Activated CD4-positive, alpha-beta T cell treated with anti-CD3 and anti-CD28 coated beads, Interleukin-2, amount 10 ng/mL, durations not matched to agents 7 days and 5 days (primary cell): ENCODE measurements at places on chromosomes 5 and 9. TPM values are rescaled to one million over a fixed set of nuclear protein-coding genes. Genes with fewer than 3 reads are reported as not detected.
A peak's percentile ranks its signal among the peaks of the same experiment; 100 is the strongest.

Gene LCN1
- total RNA-seq, result not detected

Gene MLANA
- total RNA-seq, result not detected

GRCh38 chr5:36728697-36729543 is 122.5 kb downstream of the SLC1A3 start:
- no peak overlapping the region for H3K4me3 ChIP-seq
- peak; percentile 41 for DNase-seq
- peaks cover 14% of the 10 kb centered on the region for H3K4me1 ChIP-seq

DNA sequence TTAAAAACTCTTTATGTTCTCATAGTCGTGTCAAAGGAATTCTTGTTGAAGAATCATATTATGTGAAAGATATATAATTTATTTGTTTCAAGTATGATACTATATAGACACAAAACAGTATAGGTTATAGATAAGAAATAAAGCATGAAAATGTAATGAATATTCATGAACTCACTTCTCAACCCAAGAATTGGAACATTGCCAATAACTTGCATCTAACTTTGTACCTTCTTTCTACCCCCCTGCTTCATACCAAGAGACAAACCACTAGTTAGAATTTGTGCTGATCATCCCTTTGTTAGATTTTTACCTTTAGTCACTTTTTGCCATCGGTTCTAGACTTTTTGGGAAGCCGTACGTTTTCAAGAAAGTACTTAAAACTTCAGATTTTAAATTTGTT is 32.6 kb downstream of the HSD17B4 start:
- H3K36me3 ChIP-seq, result peaks cover 7% of the 10 kb centered on the region
- no peak for DNase-seq
- H3K27ac ChIP-seq, result no peak overlapping the region
- no peaks in the 10 kb centered on the region for H3K27me3 ChIP-seq
- H3K4me3 ChIP-seq, result no peak overlapping the region
- H3K4me1 ChIP-seq, result no peaks in the 10 kb centered on the region

GRCh38 chr5:52725808-52726207 is 61.9 kb upstream of the ITGA1 start:
- DNase-seq, result no peak
- peak overlapping the region; percentile 56 for H3K4me3 ChIP-seq
- H3K36me3 ChIP-seq, result peaks cover 30% of the 10 kb centered on the region
- H3K27ac ChIP-seq, result peak overlapping the region; percentile 97
- no peaks in the 10 kb centered on the region for H3K27me3 ChIP-seq

Gene FOXD4L6
- not detected for total RNA-seq

Gene PCDHB2
- total RNA-seq, result not detected

Gene ZCCHC7
- total RNA-seq, result 22.2 TPM

Gene PGM5
- total RNA-seq, result not detected

DNA sequence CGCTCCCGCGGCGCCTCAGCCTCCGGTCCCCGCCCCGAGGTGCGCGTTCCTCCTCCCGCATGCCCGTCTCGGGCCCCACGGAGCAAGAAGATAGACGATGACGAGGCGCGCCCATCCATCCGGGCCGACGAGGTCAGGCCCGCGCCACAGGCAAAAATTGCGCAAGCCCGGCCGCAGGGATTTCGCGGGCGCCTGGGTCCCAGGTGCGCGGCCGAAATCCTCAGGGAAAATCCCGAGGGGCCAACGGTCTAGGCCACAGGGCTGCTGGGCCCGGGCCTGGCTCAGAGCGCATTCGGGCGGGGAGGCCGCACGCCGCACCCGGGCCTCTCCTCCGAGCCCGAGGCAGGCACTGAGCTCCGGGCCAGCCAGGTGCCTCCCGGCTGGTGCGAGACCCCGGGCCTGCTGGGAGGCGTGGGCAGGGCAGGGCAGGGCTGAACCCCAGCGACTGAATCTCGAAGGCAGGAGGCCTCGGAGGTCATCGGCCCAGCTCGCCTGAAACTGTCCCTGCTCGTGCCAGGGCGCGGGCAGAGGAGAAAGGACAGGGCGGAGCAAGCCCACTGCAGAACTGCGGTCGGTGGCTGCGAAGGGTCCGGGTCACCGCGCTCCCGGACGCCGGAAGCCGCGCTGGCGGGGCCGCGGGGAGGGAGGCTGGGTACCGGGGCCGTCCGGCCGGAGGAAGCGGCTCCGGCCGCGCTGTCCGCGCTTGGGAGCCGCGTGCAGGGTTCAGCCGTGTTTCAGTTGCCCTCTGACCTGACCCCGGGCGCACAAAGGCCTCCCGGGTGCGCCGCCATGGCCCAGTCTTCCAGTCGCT is 66.8 kb downstream of the FOXD1 start:
- H3K36me3 ChIP-seq, result peaks cover 27% of the 10 kb centered on the region
- H3K27ac ChIP-seq, result no peak overlapping the region
- no peak overlapping the region for H3K4me3 ChIP-seq
- peaks cover 77% of the 10 kb centered on the region for H3K27me3 ChIP-seq
- no peak for DNase-seq

DNA sequence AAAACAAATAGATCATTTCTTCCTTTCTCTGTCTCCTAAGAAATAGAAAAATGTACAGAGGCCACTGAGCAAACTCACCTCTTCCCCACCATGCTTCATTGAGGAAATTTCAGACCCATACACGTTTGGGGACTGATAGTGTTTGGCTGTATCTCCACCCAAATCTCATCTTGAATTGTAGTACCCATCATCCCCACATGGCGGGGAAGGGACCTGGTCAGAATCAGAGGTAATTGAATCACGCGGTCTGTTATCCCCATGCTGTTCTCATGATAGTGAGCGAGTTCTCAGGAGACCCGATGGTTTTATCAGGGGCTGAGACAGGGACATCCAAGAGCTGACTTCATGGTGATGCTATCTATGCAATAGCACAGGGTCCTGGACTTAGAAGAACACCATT is 1655.8 kb downstream of the MAT2B start:
- no peaks in the 10 kb centered on the region for H3K4me1 ChIP-seq
- H3K27ac ChIP-seq, result no peak overlapping the region
- no peak overlapping the region for H3K4me3 ChIP-seq
- no peak for DNase-seq
- no peaks in the 10 kb centered on the region for H3K27me3 ChIP-seq

DNA sequence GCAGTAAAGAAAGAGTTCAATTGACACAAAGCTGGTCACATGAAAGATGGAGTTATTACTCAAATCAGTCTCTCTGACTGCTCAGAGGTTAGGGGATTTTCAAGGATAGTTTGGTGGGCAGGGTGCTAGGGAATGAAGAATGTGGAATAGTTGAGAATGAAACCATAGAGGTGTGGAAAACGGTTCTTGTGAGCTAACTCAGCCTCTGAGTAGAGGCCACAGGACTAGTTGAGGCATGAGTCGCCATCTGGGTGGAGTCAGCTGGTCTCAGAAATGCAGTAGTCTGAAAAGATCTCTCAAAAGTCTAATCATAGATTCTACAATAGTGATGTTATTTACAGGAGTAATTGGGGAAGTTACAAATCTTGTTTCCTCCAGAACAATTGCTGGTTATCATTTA is 178.9 kb upstream of the SPEF2 start:
- no peaks in the 10 kb centered on the region for H3K4me1 ChIP-seq
- H3K27me3 ChIP-seq, result peaks cover 34% of the 10 kb centered on the region
- H3K4me3 ChIP-seq, result no peak overlapping the region
- no peaks in the 10 kb centered on the region for H3K36me3 ChIP-seq

DNA sequence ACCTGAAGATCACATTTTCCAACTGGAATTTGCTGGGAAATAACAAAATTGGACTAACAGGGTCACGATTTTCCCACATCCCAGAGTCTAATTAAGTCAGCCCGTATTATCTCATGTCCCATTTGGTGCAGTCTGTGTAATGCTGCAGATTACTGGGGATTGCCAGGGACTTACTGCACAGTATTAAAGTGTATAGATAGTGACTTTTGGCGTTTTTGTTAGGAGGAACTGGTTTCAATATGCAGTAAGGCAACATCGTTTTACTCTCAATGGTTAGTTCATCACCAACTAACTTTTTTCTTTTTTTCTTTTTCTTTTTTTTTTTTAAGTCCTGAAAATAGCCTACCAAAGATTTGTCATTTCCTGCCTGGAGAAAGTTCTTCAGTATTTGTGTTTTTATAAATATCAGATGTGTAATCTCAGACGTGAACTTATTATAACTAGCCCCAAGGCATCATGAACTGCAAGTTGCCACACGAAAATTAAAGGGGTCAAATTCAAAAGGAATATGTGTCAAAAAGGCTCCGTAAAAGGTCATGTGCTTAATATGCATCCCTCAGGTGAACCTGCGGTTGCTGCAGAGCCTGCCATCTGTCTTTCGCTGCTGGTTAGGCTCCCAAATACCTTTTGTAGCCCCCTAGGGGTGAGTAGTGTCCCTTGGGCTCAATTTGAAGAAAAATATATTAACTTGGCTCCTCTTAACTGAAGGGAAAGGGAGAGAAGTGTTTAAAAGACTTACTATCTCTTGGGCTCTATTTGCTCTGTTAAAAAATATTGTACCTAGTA is 176.7 kb upstream of the ADAMTSL1 start:
- H3K27ac ChIP-seq, result no peak overlapping the region
- no peak for DNase-seq
- H3K4me3 ChIP-seq, result no peak overlapping the region

Gene TAF11L13
- total RNA-seq, result not detected

Gene GRM6
- not detected for total RNA-seq

- DNase-seq, result no peak
- no peaks in the 10 kb centered on the region for H3K36me3 ChIP-seq
- H3K4me3 ChIP-seq, result no peak overlapping the region
- H3K27ac ChIP-seq, result no peak overlapping the region
- H3K4me1 ChIP-seq, result no peaks in the 10 kb centered on the region
- no peaks in the 10 kb centered on the region for H3K27me3 ChIP-seq
Measured at GRCh38 chr5:125115195-125115525, 368.7 kb upstream of the ZNF608 start.

- no peak for DNase-seq
- peaks cover 54% of the 10 kb centered on the region for H3K4me1 ChIP-seq
- peaks cover 56% of the 10 kb centered on the region for H3K36me3 ChIP-seq
- no peaks in the 10 kb centered on the region for H3K27me3 ChIP-seq
Measured at GRCh38 chr9:129939431-129939830, 103.6 kb downstream of the FNBP1 start.

Gene OR1Q1
- total RNA-seq, result not detected

- no peak overlapping the region for H3K27ac ChIP-seq
- H3K4me1 ChIP-seq, result no peaks in the 10 kb centered on the region
- no peaks in the 10 kb centered on the region for H3K27me3 ChIP-seq
- DNase-seq, result no peak
- H3K36me3 ChIP-seq, result no peaks in the 10 kb centered on the region
Measured at GRCh38 chr9:36802201-36802920, 229.7 kb downstream of the MELK start.

GRCh38 chr5:132627470-132627869 is 30.5 kb upstream of the IL13 start:
- H3K4me3 ChIP-seq, result no peak overlapping the region
- H3K27me3 ChIP-seq, result no peaks in the 10 kb centered on the region
- peaks cover 13% of the 10 kb centered on the region for H3K4me1 ChIP-seq
- DNase-seq, result no peak

- H3K4me3 ChIP-seq, result no peak overlapping the region
- peaks cover 13% of the 10 kb centered on the region for H3K4me1 ChIP-seq
- no peak overlapping the region for H3K27ac ChIP-seq
Measured at GRCh38 chr9:7298123-7298522, 501.5 kb downstream of the DMAC1 start.

Gene GAS1
- 0.54 TPM for total RNA-seq

DNA sequence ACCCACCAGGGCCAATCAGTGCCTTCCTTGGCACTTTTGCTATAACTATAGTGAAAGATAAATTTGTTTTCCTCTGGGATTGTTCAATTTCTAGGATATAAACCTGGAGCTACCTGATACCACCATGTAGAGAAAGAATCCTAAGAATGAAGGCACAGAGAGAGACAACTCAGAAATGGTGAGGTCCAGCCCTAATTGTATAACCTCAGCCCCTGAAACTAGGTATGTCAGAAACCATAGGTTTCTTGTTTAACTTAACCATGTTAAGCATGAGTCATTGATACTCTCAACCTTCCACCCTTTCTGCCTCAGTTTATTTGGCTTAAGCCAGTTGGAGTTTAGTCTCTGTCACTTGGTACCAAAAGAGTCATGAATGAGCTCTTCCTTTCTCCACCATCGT is 4.6 kb upstream of the SPZ1 start:
- no peaks in the 10 kb centered on the region for H3K36me3 ChIP-seq
- DNase-seq, result no peak
- H3K27ac ChIP-seq, result no peak overlapping the region

Gene POU4F3
- 0.10 TPM for total RNA-seq

GRCh38 chr5:31378136-31378535 is 153.8 kb downstream of the DROSHA start:
- peaks cover 3% of the 10 kb centered on the region for H3K27me3 ChIP-seq
- no peak for DNase-seq
- H3K4me1 ChIP-seq, result no peaks in the 10 kb centered on the region
- H3K36me3 ChIP-seq, result no peaks in the 10 kb centered on the region
- H3K4me3 ChIP-seq, result no peak overlapping the region
- no peak overlapping the region for H3K27ac ChIP-seq

- H3K4me1 ChIP-seq, result peaks cover 6% of the 10 kb centered on the region
- no peak overlapping the region for H3K27ac ChIP-seq
- H3K4me3 ChIP-seq, result no peak overlapping the region
- DNase-seq, result no peak
- H3K36me3 ChIP-seq, result peaks cover 20% of the 10 kb centered on the region
- H3K27me3 ChIP-seq, result no peaks in the 10 kb centered on the region
Measured at GRCh38 chr9:85703398-85703797, 38.4 kb downstream of the AGTPBP1 start.

- no peak for DNase-seq
- no peak overlapping the region for H3K4me3 ChIP-seq
- no peaks in the 10 kb centered on the region for H3K27me3 ChIP-seq
- H3K27ac ChIP-seq, result no peak overlapping the region
- H3K36me3 ChIP-seq, result peaks cover 2% of the 10 kb centered on the region
Measured at GRCh38 chr5:78835176-78835575, 149.9 kb downstream of the ARSB start.

DNA sequence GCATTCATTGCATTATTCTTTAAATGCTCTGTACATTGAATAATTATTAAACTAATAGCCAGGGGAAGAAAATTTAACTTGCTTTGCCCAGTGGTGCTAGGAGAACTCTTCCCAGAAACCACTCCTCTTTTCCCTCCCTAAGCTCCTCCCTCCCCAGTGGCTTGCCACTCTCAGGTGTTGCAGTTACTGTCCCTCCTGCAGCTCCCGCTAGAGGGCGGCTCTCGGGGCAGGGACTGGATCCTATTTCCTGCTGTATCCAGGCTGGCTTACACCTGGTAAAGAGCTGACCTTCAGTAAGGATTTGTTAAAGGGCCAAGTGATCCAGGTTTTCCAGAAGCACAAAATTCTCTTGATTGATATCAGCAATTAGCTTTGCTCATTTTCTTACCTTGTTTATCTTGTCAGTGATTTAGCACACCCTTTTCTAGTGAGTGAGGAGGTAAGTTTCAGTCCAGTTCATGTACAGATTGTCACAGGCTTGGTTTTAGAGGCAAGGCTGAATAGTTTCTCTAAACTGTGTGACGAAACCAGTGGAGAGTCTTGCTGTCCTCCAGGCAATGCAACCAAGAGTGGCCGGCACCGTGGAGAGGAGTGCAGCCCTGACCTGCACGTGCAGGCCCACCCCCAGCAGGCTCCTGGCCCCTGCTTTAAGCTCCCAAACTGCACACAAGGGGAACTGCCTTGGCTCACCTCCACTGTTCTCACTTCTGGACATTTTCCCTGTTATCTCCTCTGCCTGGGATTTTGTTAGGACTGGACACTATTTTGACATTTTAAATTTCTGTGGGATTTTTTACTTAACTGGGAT is 423.8 kb downstream of the SPOCK1 start:
- no peaks in the 10 kb centered on the region for H3K4me1 ChIP-seq
- DNase-seq, result peak; percentile 19
- H3K27ac ChIP-seq, result no peak overlapping the region
- H3K36me3 ChIP-seq, result no peaks in the 10 kb centered on the region
- no peaks in the 10 kb centered on the region for H3K27me3 ChIP-seq

- DNase-seq, result no peak
- no peaks in the 10 kb centered on the region for H3K4me1 ChIP-seq
- H3K27me3 ChIP-seq, result peaks cover 1% of the 10 kb centered on the region
- no peak overlapping the region for H3K27ac ChIP-seq
- H3K36me3 ChIP-seq, result no peaks in the 10 kb centered on the region
Measured at GRCh38 chr5:89241186-89241585, 358.2 kb upstream of the MEF2C start.

Gene HTR1A
- total RNA-seq, result not detected
